Jurkat, Clone E6-1 (cell line): ENCODE measurements at places on chromosomes 7 and 10.
A peak's percentile ranks its signal among the peaks of the same experiment; 100 is the strongest.

GRCh38 chr7:142925413-142925812 lies 8.1 kb downstream of the TRPV5 start:
- peak; percentile 28 for DNase-seq

DNA sequence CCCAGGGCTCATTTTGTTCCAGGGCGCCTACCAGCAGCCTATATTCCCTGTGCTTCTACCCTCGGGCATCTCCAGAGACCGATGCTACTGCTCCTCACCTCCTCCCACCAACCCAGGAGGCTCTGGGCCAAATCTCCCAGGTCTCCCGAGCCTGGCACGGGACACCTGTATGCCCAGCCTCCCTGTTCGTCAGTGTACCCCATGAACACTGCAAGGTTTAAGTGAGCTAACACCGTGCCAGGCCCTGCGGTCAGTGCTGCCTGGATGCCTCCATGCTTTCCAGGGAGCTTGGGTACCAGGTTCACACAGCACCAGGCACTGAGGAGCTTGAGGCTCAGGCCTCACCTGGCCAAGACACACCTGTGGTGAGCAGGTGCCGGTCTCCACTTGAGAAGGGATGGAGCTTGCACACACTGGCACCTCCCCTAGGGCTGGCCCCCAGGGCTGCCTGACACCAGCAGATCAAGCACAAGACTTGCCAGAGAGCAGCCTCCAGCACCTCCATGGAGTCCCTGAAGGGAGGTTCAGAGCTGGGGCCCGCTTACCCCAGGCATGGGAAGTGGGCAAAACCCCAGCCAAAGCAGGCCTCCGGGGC lies 80.3 kb downstream of the FAM53B start:
- no peak for DNase-seq

DNA sequence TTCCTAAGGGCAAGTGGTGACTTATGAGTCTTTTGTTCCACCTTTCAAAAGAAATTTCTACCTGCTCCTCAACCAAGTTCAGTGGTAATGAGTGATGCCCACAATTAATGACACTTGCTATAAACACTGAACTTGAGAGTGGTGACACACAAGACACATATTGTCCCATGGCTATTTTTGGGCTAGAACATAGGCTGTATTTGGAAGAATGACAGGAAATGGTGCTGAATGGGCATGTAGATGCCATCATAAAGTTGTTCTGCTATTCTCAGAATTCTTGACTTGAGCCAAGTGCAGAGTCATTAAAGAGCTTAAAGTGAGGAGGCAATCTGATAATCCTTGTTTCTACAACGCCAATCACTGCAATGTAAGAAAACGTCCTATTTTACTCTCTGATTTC lies 313.3 kb downstream of the AGMO start:
- no peak for DNase-seq

DNA sequence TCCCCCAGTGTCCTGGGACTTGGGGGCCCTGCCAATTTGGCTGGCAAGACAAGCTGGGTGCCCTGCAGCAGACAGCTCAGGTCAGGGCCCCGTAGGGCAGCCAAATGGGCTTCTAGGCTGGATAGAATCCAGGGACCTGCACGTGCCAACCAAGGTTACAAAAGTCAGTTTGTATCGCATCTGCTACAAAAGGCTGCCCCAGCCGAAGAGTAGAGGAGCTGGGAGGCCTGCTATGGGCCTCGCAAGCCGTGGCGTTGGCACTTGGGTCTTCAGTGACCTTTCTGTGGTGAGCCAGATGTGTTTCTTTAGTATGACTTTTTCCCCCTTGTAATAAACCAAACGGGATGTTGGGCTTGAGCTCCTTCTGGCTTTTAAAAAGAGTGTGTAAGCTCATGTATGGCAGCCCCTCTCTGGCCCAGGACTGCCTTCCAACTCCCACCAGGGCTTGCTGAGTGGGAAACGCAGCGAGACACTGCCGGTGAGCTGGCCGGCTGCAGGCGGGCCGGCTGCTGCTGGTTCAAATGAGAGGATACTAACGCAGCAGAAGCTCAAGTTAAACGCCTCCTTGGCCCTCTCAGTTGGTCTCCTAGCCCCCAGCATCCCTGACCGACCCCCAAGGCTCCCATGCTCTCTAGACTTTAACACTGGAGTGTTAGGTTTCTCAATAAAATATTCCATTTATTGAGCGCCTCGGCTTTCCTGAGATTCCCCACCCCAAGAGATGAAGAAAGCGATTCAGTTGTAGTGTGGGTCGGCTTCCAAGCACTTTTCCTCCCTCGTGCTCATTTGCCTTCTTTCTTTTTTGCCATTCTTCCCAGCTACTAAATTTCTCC lies 3.1 kb upstream of the HOXA10 start:
- no peak for DNase-seq

GRCh38 chr7:43211693-43212092 lies 99.2 kb downstream of the HECW1 start:
- DNase-seq: no peak

DNA sequence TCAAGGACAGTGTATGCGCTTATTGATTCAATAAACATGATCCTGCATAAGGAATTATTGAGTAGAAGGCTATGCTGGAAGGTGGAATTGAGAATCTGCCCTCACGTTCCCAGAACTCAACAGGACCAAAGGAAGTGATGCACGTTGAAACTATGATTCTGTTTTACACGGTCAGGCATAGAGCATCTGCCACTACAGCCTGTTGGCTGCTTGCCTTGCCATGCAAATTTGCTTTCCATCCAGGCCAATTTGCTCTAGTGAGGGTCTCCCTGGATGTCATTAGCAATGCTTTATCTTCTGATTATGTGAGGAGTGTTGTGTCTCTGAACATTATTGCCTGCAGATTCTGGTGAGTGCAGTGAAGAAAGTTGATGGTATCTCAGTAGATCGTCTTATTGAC lies 132.9 kb downstream of the ADRA2A start:
- no peak for DNase-seq

- DNase-seq: no peak
These were observed 48.4 kb downstream of the AASS start for GRCh38 chr7:122095642-122096041.

GRCh38 chr7:156475666-156476065 lies 164.9 kb upstream of the RNF32 start:
- no peak for DNase-seq

DNA sequence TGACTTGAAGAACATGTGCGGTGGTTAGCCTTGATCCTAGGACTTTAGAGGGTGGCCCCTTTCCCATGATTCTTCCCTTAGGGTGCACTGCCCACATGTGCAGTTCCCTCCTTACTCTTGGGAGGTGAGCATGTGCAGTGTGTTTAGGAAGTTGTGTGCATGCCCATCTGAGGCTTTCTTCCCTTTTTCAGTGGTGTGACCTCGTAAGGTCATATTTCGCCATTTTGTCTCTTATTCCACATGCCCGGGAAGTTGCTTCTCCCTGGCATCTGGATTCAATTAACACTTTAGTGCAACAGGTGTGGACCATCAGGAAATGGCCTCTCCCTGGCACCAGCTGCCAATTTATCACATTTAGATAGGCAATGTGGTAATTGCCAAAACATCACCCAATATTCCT lies 380.6 kb upstream of the VSTM2A start:
- DNase-seq: no peak

DNA sequence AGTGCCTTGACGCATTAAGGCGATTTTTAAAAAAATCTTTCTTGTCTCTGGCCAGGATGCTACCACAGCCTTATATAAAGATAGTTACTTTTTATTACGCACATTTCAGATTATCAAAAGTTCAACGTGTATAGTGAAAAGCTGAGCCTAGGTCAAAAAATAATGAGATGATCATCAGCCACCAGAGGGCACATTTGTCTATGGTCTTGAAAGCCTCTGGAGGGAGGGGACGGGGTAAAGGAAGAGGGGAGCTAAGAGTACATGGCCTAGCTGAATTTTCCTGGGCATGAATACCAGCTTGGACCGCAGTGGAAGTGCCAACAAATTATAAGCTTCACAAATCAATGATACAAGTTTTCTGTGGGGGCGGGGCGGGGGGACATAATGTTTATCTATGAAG lies 285.9 kb upstream of the SMIM30 start:
- peak; percentile 12 for DNase-seq

GRCh38 chr7:20785157-20786048 lies 1.3 kb downstream of the SP8 start:
- no peak for DNase-seq

DNA sequence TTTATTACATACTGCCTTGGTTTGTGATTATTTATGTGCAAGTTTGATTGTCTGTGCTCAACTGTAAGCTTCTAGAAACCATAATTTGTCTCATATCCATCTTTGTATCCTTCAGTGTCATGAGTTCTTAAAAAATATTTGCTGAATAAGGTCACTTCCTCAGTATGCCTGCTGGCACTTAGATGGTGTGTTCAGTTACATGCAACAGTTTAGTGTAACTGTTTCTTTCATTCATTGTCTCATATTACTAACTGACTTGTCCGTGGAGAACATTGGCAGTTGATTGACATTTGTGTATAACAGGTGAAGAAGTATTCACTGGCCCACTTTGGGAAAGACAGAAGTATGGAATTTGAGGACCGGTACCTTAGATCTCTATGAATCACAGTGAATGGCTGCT lies 236.9 kb downstream of the PRKG1 start:
- no peak for DNase-seq

GRCh38 chr10:110398419-110399105 lies 93.8 kb upstream of the SMNDC1 start:
- DNase-seq: no peak

- DNase-seq: no peak
These were observed 58.5 kb downstream of the CPED1 start for GRCh38 chr7:121046893-121047468.

- no peak for DNase-seq
These were observed 32.6 kb downstream of the PRLHR start for GRCh38 chr10:118562851-118563250.

GRCh38 chr7:11810043-11810625 lies 21.9 kb downstream of the THSD7A start:
- DNase-seq: no peak

DNA sequence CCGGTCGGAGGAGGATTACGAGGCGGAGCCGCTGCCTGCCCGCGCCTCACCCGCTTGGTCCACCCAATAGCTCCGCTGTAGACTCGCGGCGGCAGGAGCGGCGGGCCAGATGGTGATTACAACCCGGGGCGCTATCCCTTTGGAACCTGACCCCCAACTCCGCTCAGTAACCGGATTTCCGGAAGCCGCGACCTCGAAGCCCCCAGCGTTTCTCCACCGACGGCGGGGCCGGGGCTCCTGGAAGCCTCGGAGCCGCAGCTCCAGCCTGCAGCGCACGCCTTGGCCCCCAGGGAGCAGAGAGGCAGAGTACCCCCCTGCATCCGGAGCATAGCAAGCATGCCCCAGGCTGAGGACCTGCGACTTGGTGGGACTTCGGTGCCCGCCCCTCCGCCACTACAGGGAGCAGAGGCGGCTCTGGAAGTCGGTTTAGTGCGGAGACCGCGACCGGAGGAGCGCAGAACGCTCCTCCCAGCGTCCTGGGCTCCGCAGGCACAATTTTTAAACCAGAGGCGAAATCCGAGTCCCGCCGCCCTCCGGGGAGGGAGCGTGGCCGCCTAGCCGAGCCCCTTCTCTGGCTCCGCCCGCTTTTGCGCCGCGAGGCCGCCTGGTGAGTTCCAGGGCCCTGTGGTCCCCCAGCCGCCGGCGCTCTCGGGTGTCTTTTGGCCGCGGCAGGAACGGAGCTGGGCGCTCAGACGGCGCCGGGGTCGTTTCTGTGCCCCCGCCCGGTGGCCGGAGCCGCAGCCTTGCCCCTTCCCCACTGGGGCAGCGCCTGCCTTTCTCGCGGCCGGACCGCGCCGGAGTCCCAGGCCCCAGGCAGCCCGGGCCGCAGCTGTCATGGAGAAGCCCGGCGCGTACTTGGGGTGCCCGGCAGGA lies 28.2 kb upstream of the BMS1 start:
- DNase-seq: peak; percentile 17

- DNase-seq: no peak
These were observed 5.2 kb downstream of the ZNF655 start for GRCh38 chr7:99563650-99564049.
